Naive thymus-derived CD8-positive, alpha-beta T cell (primary cell): ENCODE measurements at places on chromosomes 2 and 18.
A peak's percentile ranks its signal among the peaks of the same experiment; 100 is the strongest.

DNA sequence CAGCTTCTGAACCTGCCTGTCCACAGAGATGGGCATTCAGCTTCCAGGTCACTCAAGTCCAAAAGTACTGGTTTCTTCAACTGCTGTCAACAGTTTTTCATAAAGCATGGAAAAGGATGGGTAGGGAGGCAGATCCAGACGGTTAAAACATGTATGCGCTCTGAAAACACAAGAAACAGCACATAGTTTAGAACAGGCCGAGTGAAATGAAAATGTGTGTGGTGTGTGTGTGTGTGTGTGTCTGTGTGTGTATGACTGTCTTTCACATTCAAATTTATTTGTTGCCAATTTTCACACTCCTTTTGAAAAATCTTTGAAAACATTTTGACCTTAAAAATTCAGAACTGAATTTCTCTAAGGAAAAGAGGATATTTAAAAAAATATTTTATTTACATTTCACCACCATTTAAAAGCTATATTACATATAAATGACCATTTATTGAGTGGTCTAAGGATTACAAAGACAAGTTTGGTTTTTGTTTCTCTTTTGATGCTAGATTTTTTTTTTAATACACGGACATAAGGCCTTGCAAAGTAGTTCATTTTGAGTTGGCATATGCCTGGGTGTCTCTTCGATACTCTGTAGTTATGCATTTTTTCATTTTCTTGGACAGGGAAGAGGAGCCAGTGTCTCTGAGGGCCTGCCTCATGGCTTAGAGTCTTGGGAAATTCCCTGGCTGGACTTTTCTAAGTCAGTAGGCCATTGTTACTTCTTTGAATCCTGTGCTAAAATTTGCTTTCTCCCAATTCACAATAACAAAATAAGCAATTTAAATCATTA lies 30.0 kb upstream of the STK17B start:
- DNase-seq, result no peak

- DNase-seq, result no peak
These were observed 152.7 kb downstream of the UBR3 start for GRCh38 chr2:169980001-169980400.

DNA sequence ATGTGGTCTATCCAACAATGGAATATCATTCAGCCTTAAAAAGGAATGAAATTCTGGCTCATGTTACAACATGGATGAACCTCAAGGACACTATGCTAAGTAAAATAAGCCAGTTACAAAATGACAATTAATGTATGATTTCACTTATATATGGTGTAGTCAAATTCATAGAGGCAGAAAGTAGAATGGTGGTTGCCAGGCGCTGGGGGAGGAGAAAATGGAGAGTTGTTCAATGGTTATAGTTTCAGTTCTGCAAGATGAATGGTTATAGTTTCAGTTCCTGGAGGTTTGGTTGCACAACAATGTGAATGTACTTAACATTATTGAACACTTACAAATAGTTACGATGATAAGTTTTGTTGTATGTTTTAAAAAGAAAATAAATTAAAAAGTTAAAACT lies 79.2 kb upstream of the IL1R2 start:
- DNase-seq, result no peak

DNA sequence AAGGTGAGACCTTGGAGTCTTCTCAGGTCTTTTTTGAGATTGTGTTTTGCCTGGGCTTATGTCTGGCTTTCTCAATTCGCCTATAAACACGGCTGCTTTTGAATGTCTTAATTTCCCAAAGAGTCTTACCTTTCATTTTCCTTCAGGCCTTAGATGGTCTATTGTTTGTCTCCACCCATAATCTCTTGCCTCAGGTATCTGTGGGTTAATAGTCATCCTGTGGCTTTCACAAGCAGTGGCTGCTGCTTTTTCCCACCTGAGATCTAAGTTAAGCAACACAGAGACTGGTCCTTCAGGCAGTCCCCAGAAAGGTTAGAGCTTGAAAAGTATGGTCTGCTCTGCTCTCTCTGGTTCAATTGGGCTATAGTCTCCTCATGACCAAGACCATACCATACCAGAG lies 275.3 kb downstream of the INSIG2 start:
- no peak for DNase-seq

DNA sequence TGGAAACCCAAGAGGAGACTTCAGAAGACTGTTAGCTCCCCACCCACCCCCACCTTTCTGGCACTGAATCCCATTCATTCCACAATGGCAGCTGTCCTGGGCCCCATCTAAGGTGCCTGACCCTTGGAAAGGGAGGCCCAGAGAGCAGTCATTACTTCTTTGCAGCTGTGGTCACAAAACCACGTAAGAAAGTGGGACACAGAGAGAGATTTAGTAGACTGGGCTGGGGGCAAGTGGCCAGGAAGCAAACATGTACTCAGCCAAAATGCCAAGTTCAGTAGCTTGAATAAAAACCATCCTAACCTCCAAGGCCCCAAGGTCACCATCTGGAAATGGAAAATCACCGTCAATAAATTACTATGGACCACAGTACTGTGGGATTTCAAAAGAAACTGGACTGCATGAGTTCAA lies 381.4 kb downstream of the TNS1 start:
- DNase-seq, result no peak

DNA sequence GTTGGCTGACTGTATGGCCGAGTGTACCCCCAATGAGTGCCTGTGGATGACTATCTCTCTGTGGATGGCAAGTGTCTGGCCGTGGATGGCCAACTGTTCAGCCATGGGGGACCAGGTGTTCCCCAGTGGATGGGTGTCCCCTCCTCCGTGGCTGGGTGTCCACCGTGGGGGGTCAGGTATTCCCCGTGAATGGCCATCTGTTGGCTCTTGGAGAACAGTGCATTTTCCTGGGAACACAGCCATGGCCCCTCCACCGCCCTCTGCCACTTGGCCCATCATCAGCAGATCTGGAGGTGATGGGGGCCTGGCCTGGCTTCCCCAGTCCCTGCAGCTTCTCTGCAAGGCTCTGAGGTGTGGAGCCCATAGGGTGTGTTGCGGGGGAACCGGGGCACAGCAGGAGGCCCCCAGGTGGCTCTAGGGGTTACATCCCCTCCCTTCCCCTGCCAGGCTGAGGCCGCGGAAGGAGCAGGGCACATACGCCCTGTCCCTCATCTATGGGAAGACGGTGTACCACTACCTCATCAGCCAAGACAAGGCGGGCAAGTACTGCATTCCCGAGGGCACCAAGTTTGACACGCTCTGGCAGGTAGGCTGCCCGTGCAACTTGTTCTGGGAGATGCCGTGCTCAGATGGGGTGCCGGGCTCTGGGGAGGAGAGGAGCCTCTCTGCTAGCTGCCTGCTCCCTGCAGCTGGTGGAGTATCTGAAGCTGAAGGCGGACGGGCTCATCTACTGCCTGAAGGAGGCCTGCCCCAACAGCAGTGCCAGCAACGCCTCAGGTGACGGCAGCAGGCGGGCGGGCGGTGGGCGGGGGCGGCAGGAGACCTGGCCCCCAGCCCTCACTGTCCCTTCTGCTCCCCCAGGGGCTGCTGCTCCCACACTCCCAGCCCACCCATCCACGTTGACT lies 19.3 kb downstream of the ZAP70 start:
- DNase-seq, result no peak

DNA sequence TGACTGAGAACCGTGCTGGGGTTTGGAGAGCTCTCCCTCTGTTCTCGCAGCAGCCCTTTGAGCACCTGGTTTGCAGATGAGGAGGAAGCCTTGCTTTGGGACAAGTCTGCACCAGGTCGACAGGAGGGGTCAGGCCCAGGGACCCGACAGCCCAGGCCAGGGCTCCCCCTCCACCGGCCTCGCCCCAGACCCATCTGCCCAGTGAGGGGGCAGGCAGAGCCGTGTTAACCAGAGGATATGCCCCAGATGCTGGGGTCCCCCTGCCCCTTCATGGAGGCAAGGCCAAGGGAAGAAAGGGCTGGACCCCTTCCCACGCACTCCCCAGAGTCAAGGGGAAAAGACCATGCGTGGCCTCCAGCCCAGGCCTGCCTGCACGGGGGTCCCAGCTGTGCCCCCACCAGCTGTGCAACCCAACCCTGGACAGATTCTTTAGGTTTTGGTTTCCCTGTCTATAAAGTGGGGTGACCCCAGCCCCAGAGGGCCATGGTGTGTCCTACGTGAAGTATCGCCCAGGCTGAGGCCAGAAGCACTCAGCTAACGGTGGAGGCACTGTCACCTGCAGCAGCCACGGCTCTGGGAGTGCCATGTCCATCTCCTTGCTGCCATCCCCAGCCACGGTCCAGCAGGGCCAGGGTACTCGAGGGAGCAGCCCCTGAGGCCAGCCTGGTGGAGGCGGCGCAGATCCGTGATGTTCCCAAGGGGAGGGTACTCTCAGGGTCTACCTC lies 4.8 kb upstream of the SNED1 start:
- no peak for DNase-seq

DNA sequence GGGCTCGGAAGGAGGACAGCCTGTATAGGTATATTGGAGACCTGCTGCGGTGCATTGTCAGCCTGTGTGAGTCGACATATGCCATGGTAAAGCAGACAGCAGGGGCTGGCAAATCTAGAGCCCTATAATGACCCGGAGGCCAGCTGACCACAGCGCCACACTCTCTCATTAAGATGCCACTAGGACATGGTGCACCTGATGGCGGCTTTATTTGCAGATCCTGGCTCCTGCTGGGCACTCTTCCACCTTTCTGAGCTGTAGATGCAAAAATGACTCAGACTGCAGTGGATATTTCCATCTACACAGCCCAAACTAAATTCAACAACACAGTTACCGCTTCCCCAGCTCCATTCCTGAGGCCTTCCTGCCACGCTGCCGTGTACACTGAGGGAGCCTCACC lies 389.9 kb downstream of the TNS1 start:
- no peak for DNase-seq

DNA sequence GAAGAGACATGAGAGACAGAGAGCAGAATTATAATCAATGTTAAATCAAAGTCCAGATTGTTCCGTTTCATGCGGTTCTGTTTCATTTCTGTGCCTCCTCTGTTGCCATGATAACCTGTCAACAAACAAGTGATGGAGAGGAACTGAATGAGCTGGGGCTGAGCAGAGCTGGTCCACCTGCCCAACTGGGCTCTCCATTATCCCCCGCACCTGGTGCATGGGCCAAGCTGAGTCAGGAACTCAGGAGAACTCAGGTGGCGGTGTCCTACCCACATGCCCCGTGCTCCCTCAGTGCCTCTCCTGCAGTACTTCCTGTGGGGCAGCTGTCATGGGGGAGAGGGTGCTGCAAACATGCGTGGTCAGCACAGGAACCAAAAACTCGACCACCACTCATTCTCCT lies 178.8 kb downstream of the TTC32 start:
- DNase-seq, result no peak

GRCh38 chr2:8857709-8858108 lies 20.3 kb upstream of the KIDINS220 start:
- DNase-seq, result no peak

DNA sequence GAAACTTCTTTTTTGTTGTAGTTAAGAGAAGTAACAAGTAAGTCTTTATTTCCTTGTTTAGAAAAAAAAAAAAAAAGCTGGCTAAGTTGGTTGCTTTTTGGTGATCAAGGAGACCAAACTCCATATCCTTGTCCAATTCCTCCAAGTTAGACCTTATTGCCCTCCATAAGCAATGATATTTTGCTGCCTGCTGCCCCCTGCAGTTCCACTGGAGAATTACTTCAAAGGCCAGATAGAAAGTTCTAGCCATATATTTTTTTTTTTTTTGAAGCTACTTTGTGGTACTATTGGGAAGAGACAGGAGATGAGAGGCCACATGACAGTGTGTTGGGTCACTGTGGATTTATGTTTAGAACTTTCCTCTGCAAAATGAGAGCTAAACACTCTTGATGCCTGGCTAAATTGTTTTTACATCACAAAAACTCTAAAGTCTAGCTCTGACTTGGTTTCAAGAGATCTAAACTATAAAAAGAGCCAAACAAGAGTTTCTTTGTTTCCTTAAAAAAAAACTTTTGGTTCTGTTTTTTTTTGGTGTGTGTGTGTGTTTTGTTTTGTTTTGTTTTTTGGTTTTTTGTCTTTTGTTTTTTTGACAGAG lies 80.7 kb upstream of the RASGRP3 start:
- DNase-seq, result peak; percentile 12

DNA sequence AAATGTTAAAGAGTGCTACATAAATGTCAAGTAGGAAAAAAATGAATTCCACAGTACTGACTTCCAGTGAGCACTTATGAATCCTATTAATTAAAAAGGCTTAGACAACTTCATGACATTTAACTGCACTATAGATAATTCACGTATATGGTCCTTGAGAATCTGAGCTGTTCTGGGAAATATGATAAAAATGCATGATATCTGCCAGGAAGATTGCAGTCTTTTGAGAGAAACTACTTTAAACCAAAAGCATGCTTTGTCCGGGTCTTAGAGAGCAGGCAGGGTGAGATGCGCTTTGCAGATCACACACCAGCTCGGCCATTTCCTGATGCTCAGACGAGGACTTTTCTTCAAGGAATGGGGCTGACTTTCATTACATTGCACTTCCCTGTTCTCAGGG lies 42.6 kb downstream of the CMPK2 start:
- DNase-seq, result no peak

DNA sequence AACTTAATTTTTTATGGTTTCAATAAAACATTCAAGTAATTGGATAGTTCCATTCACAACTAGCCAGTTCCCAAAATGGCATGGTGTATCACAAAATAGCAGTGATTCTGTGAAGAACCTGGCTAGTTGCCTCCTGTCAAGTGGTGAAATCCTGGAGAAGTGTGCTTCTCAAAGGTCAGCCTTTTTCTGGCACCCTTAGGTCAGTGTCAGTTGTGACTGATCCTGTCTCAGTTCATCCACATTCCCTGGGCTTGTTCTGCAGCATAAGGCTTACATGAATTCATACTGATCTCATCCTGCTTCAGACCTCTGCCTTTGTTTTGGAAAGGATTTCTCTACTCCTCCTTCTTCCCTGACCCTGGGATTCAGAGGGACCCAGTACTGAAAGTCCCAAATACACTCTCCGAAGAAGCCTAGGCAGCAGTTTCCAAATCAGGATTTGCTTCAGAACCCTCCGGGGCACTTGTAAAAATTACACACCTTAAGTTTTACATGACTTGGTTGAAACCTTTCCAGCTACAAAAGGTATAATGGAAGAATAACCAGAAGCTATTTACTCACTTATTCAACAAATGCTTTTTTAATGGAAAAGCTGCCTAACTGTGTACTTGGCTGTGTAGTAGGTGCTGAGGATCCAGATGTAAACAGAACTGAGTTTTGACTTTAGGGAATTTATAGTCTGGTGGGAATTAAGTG lies 11.0 kb downstream of the MAP3K20 start:
- no peak for DNase-seq

DNA sequence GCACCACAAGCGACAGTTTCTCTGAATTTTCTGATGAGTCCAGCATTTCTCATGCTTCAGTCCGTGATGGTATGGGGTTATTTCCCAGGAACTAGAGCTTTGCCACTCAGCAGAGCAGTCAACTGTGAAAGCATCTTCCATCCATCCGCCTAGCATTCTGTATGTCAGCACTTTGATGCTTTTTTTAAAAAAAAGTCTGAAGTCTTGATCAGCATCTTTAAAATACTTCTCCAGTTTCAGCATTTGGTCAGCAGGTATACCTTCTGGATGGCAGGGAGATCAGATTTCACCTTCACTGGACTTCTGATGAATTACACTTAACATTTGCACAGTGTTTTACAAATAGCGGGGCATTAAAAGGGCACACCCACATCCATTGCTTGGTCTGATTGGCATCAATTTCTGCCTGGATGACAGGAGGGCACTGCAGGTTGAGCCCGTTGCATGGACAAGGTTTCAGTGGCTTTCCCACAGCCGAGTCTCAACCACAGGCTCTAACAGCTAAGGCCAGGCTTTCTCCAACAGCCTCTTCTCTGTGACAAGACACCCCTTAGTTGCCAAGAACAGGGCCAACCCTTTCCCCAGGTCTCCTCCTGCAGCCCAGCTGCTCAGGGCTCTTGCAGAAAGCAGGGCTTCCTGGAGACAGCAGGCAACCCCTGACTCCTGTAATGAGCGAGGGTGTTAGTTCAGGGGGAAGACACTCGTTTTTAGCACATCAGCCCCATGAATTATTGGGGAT lies 54.0 kb downstream of the EMILIN2 start:
- DNase-seq, result no peak
